ENCODE measurements at places on chromosomes 12 and 14.

DNA sequence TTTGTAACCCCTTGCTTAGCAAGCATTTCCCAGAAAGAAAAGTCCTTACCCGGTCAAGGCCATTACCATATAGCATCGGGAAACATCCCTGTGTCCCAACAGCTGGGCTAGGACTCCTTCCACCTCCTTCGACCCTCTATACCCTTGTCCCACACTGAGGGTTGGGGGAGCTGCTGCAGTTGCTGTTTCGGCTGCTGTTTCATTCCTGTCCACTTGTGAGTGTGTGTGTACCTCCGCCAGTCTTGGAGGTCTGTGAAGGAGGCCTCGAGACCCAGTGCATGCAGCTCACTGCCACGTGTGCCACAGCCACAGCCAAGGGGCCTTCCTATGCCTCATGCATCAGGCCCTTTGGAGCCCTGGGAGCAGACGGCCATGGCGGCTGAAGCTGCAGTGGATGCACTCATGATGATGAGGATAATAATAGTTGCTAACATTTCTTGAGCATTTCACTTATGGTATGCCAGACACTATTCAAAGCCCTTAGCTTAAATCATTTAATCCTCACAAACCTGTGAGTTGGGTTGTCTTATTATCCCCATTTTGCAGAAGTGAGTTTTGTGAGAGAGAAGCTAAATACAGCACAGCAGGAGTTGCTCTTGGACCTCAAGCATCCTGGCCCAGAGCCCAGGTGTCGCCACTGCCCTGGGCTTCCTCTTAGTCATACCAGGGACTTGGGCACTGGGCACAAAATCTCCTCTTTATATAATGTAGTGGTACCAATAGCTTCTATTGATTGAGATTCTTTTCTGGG lies 156.5 kb downstream of the PRKCH start:
- no peak overlapping the region for H3K4me3 ChIP-seq
- H3K27ac ChIP-seq, result peak overlapping the region; percentile 100
- peaks cover 36% of the 10 kb centered on the region for H3K4me1 ChIP-seq
- no peaks in the 10 kb centered on the region for H3K36me3 ChIP-seq
- H3K27me3 ChIP-seq, result no peaks in the 10 kb centered on the region
- DNase-seq, result peak; percentile 60

DNA sequence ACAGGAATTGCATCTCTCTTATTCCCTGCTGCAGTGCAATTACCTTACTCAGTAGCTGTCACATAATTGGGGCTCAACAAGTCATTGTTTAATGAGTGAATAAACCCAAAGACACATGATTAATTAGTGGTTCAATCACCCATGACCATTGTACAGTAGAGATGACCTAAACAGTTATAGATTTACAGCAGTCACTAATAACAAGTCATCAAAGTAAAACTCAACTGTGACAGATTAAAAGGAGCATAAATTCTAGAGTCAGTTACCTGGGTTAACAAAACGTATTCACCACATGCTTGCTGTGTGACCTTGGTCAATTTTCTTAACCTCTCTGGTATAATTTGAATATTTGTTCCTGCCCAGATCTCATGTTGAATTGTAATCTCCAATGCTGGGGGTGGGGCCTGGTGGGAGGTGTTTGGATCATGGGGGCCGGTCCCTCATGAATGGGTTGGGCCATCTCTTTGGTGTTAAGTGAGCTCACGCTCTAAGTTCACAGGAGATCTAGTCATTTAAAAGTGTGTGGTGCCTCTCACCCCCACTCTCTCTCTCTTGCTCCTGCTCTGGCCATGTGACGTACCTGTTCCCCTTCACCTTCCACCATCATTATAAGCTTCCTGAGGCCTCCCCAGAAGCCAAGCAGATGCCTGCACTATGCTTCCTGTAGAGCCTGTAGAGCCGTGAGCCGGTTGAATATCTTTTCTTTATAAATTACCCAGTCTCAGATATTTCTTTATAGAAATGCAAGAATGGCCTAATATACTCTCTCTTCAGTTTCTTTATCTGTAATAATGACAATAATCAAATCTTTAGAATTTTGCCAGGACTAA lies 141.9 kb upstream of the PLEKHG7 start:
- no peak for DNase-seq
- H3K27me3 ChIP-seq, result no peaks in the 10 kb centered on the region
- H3K27ac ChIP-seq, result peak overlapping the region; percentile 34
- no peak overlapping the region for H3K4me3 ChIP-seq
- H3K4me1 ChIP-seq, result peaks cover 5% of the 10 kb centered on the region

DNA sequence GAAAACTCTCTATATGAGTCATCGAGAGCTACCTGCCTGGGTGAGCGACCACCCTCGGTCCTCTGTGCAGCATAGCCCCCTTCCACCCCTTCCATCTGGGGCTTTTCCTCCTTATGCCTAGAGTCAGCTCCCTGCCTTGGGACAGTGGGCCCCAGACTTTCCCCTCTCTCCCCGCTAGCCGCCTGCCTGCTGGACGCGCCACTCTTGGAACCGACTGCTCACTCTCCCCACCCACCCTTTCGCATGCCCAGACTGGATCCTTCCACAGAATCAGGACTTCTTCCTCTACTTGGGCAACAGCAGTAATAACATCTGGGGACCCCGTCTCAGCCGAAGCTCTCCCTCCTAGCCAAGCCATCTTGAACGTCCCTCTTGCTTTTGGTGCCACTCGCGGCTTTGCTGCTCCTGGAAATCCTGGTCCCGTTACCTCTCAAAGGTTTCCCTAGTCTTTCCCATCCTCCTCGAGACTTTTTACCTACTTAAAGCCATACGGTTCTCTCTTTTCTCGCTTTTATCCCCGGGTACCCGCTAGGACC lies 671 bp downstream of the ESYT1 start:
- peak overlapping the region; percentile 75 for H3K4me3 ChIP-seq
- H3K36me3 ChIP-seq, result peaks cover 31% of the 10 kb centered on the region
- DNase-seq, result no peak
- peaks cover 6% of the 10 kb centered on the region for H3K4me1 ChIP-seq

DNA sequence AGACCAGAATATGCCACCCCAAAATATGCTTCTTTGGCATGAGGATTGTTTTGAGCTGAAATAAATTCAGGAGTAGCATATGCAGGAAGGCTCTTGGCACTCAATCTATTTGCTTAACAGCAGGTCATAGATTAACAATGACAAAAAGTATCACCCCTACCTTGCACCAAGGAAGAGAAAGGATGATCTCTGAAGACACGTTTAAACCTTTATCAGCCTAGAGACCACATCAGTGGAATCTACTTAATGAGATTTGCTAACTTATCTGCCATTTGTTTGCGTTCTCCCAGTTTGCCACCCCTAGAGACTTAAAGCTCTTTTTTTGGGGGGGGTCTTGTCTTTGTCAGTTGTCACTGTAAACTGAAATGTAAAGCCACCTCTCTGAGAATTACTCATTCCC lies 1278.7 kb upstream of the USP15 start:
- no peaks in the 10 kb centered on the region for H3K27me3 ChIP-seq
- H3K36me3 ChIP-seq, result no peaks in the 10 kb centered on the region
- DNase-seq, result no peak
- H3K4me1 ChIP-seq, result no peaks in the 10 kb centered on the region
- no peak overlapping the region for H3K27ac ChIP-seq
- H3K4me3 ChIP-seq, result no peak overlapping the region

- no peak overlapping the region for H3K4me3 ChIP-seq
- DNase-seq, result peak; percentile 6
- H3K27ac ChIP-seq, result no peak overlapping the region
- peaks cover 2% of the 10 kb centered on the region for H3K4me1 ChIP-seq
- H3K36me3 ChIP-seq, result no peaks in the 10 kb centered on the region
- no peaks in the 10 kb centered on the region for H3K27me3 ChIP-seq
Measured at GRCh38 chr14:86933460-86933859, 1059.5 kb downstream of the GALC start.

GRCh38 chr14:62673014-62673755 lies 372.1 kb downstream of the KCNH5 start:
- DNase-seq, result no peak
- H3K27ac ChIP-seq, result no peak overlapping the region
- H3K4me1 ChIP-seq, result peaks cover 2% of the 10 kb centered on the region
- no peaks in the 10 kb centered on the region for H3K27me3 ChIP-seq

DNA sequence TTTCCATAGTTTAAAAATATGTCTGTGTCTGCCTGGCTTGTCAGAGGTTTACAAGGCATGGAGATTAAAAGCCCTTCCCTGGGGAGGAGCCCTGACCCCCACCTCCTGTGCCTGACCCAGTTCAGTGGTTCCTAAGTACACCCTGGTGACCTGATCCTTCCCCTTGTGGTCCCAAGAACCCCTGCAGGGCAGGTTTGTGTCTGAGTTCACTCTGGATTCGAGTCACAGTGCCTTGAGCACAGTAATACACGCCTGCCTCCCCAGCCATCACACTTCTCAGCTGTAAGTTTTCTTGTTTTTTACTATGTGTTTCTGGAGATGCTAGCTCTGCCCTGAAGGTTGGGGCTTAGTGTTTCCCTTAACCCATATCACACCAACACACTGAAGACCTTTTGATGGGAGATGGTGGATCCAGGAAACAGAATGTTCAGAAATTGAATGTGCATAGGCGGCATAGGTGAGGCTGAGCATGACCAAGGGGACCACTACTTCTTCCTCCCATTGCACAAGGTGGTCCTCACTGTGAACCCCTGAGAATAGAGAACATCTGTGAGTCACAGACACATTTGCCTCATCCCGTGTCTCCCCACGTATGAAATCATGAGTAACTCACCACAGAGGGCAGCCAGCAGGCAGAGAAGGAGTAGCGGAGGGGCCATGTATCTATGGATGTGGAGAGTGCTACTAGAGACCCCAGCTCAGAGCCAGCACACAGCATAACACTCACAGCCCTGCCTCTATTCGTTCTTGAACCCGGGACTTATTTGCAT lies 962.9 kb downstream of the TMEM121 start:
- no peaks in the 10 kb centered on the region for H3K36me3 ChIP-seq
- no peak for DNase-seq

- H3K36me3 ChIP-seq, result peaks cover 11% of the 10 kb centered on the region
- no peak for DNase-seq
- no peak overlapping the region for H3K4me3 ChIP-seq
- no peaks in the 10 kb centered on the region for H3K4me1 ChIP-seq
- no peaks in the 10 kb centered on the region for H3K27me3 ChIP-seq
- H3K27ac ChIP-seq, result no peak overlapping the region
Measured at GRCh38 chr12:873954-874353, 75.5 kb downstream of the RAD52 start.

- no peaks in the 10 kb centered on the region for H3K27me3 ChIP-seq
- DNase-seq, result no peak
- H3K36me3 ChIP-seq, result no peaks in the 10 kb centered on the region
- H3K4me1 ChIP-seq, result no peaks in the 10 kb centered on the region
- no peak overlapping the region for H3K4me3 ChIP-seq
- H3K27ac ChIP-seq, result no peak overlapping the region
Measured at GRCh38 chr14:40099316-40099715, 667.1 kb upstream of the FBXO33 start.

DNA sequence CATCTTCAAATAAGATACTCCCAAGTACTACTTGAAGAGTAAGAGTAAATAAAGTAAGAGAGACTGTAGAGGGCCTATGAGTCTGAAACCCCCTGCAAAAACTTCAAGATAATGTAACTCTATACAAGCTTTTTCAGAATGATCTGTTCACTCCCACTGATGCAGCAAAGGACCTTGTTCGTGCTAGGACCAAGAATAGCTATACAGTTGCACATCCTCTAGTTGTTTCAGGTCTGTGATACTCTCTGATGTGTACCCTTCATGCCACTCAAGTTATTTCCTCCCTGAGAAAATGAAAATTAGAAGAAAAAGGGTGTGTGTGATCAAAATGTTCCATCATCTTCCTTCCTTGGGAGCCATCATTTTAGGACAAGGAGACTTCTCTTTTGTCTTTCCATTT lies 204.4 kb downstream of the ALX1 start:
- H3K4me1 ChIP-seq, result no peaks in the 10 kb centered on the region
- no peak for DNase-seq
- H3K36me3 ChIP-seq, result no peaks in the 10 kb centered on the region
- no peak overlapping the region for H3K27ac ChIP-seq
- no peak overlapping the region for H3K4me3 ChIP-seq

- H3K36me3 ChIP-seq, result peaks cover 47% of the 10 kb centered on the region
- no peak overlapping the region for H3K4me3 ChIP-seq
- H3K4me1 ChIP-seq, result peaks cover 2% of the 10 kb centered on the region
- DNase-seq, result no peak
- no peak overlapping the region for H3K27ac ChIP-seq
Measured at GRCh38 chr12:131789638-131790037, 38.6 kb upstream of the MMP17 start.

- DNase-seq, result no peak
- no peaks in the 10 kb centered on the region for H3K36me3 ChIP-seq
- no peak overlapping the region for H3K4me3 ChIP-seq
- H3K4me1 ChIP-seq, result no peaks in the 10 kb centered on the region
- H3K27me3 ChIP-seq, result no peaks in the 10 kb centered on the region
- H3K27ac ChIP-seq, result no peak overlapping the region
Measured at GRCh38 chr12:9843407-9843806, 16.1 kb downstream of the KLRF1 start.

- H3K36me3 ChIP-seq, result peaks cover 3% of the 10 kb centered on the region
- H3K4me1 ChIP-seq, result peaks cover 5% of the 10 kb centered on the region
- H3K27me3 ChIP-seq, result no peaks in the 10 kb centered on the region
- H3K4me3 ChIP-seq, result peak overlapping the region; percentile 44
- peak; percentile 53 for DNase-seq
Measured at GRCh38 chr14:51963286-51963685, 26.1 kb upstream of the RTRAF start.

- no peak overlapping the region for H3K4me3 ChIP-seq
- H3K36me3 ChIP-seq, result no peaks in the 10 kb centered on the region
- no peak overlapping the region for H3K27ac ChIP-seq
- peaks cover 17% of the 10 kb centered on the region for H3K4me1 ChIP-seq
- H3K27me3 ChIP-seq, result no peaks in the 10 kb centered on the region
- DNase-seq, result no peak
Measured at GRCh38 chr12:63912651-63913050, 68.2 kb downstream of the SRGAP1 start.

DNA sequence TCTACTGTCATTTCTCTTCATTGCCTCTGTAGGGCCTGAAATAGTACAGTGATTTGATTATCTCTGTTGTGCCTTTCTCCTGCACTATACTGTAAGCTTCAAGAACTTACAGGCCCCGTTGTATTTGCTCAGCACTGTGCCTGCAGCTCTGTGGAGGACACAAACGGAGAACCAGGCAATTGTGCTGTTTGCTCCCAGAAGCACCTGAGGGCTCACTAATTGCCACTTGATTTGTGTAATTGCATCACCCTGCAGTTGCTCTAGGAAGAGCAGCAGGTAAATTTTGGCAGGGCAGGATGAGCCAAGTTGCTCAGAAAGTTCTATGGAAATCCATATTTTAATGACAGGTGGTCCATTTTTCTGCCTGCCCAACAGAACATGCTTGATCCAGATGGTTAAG lies 11.6 kb upstream of the KRT82 start:
- H3K36me3 ChIP-seq, result no peaks in the 10 kb centered on the region
- H3K27me3 ChIP-seq, result peaks cover 18% of the 10 kb centered on the region
- no peaks in the 10 kb centered on the region for H3K4me1 ChIP-seq
- no peak for DNase-seq
- no peak overlapping the region for H3K27ac ChIP-seq

DNA sequence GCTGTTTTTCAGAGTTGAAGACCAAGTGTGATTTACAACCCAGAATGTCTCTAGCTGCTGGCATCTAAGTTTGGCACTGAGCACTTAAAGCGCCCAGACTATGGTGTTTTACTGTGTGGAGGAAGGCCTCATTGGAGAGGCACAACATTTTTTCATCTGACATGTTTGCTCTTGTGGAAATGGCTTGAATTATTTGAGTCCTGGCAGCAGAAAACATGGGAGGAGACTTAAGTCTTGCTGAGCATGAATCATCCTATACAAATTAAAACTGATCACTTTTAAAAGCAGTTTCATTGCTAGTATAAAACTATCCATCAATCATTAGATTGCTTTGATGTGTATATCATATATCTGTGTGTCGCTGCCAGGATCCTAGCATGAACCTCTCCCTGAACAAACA lies 85.9 kb upstream of the REP15 start:
- H3K4me3 ChIP-seq, result no peak overlapping the region
- peaks cover 6% of the 10 kb centered on the region for H3K4me1 ChIP-seq
- H3K27me3 ChIP-seq, result no peaks in the 10 kb centered on the region

All from IMR-90 (cell line).